ENCODE measurements at places on chromosomes 11 and 22.

DNA sequence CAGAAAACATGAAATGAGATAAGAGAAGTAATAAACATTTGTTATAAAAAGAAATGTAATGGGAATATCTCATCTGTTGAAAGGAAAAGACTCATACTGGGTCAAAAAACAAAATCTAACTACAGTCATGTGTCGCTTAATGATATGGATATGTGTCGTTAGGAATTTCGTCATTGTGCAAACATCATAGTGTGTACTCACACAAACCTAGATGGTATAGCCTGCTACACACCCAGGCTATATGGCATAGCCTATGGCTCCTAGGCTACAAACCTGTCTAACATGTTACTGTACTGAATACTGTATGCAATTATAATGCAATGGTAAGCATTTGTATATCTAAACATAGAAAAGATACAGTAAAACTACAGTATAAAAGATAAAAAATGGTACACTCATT is 89.8 kb upstream of the ZC3H12C start:
- DNase-seq, result no peak

- DNase-seq, result no peak
These were observed 108.3 kb downstream of the CTTN start for GRCh38 chr11:70506658-70506970.

DNA sequence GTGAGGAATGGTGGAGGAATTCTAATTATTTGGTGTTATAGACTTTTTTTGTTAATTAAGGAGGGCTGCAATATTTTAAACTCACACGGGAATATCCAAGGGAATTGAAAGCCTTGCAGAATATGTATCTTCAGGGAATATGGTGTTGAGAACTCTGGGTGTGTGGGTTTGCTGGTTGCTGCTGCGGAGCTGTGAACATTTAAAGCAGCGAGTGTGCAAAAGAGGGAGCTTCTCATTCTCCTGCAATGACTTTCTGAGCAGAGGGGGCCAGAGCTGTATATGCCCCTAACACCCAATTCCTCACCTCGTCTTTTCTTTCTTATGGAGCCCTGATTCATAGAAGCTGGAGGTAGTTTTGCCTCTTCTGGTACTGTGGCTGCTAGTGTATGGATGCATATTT is 217.7 kb downstream of the HIPK3 start:
- no peak for DNase-seq

DNA sequence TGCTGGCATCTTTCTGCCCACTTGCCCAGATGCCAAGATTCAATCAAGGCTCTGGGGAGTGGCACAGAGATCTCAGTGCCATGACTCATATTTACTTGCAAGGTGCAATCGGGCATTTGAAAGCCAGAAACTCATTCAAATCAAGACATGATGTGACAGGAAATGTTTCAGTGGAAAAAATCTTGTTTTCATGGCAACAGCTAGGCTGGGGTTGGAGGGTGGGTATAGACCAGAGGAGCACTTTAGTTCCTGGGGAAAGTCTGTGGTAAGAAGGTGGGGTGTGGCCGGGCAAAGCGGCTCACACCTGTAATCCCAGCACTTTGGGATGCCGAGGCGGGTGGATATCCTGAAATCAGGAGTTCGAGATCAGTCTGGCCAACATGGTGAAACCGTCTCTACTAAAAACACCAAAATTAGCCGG is 1.2 kb downstream of the MAJIN start:
- DNase-seq, result no peak

DNA sequence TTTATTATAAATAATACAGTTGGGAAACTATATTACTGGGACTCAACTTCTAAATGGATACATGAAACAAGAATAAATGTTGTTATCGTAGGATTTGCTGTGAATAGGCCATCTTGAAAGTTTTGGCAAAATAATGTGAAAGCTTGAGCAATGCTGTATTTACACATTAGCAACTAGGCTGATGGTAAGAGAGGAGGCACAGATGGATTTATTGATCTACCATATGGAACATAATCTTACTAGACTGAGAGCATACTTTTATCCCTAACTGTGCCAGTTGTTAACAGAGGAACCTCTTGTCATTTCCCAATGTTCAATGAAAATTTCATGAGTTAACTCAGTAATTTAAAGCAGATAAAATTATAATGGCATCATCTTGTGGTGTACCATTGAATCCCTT is 22.8 kb downstream of the APIP start:
- no peak for DNase-seq

DNA sequence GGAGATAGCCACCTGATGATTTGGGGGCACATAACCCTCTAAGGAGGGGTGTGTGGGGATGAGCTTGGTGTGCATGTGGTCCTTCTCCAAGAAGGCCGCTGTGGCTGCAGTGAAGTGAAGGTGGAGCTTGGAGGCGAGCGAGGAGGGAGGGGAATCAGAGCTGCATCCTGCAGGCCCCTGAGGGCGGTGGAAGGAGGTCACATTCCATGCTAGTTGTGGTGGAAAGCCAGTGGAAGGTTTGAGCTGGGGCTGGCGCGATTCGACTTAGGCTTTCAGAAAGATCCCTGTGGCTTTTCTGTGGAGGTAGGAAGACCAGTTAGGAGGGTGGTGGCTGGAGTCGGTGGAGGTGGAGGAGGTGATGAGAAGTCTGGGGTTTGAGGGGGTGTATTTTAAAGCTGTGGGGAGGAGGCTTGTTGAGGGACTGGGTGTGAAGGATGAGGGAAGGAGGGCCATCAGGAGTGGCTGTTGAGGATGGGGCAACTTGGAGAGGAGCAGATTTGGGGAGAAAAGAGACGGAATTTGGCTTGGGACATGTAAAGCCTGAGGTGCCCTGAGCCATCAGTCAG is 62.0 kb downstream of the TBC1D22A start:
- DNase-seq, result peak; percentile 24

GRCh38 chr22:21952586-21953571 is at the start of gene PPM1F:
TSS of gene PPM1F (minus strand) at chr22:21952848. CDS start at chr22:21946048, 6,800 bp downstream.
- peak; percentile 93 for DNase-seq

GRCh38 chr11:114027926-114028325 is 31.6 kb upstream of the ZBTB16 start:
- DNase-seq, result no peak

DNA sequence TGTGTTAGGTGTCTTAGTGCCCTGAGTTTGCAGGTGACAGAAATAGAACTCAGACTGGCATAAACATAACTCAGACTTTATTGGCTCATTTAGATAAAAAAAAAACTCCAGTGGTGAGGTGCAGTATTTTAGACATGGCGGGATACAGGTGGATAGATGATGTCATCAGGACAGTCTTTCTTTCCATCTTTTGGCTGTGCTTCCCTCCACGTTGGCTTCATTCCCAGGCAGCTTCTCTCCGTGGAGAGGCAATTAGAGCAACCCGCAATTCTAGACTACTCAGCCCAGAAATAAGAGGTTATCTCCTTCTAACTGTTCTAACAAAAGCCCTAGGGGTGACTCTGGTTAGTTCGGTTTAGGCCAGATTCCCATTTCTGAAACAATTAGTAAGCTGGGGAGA is 40.5 kb downstream of the NCAM1 start:
- DNase-seq, result no peak

DNA sequence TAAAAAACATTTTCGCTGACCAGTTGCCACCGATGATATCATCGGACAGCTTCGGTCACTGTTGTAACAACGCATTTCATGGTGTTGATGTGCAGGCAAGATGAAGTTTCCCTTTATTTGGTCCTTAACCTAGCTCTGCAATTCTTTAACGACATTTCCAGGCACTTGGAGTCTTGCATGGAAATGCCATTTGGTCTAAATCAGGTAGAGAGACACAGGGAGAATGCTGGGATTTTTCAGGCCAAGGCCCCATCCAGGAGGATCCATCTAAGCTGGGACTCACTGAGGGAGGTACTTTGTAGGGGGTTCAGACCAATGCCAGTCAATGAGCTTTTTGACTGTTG is 121.5 kb upstream of the RCN1 start:
- DNase-seq, result no peak

GRCh38 chr11:67400251-67400941 is 1.3 kb downstream of the PPP1CA start:
- no peak for DNase-seq

DNA sequence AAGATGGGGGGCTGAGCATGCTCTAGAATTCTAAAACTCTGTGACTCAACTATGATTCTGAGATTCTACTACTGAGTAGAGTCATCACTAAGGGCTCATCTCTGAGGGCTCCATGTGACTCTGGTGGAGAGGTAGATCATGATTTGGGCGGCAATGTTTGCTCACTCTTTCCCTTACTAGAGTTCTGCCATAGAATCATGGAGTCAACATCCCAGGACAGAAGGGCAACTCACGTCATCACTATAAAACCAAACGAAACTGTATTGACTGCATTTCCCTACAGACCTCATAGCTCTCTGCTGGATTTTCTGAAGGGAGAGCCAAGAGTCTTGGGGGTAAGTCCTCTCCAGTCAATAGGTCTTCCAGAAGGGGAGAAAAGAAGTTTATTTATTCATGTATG is at the start of gene MS4A14:
Gene MS4A14 (plus strand): TSS at position 78 of the 400 bp plus-strand sequence. CDS start 120 bp downstream, at position 198.
- DNase-seq, result no peak

GRCh38 chr11:10550503-10551289 is 9.7 kb upstream of the RNF141 start:
- no peak for DNase-seq

GRCh38 chr22:26883393-26883792 is 226.0 kb downstream of the MIAT start:
- DNase-seq, result peak; percentile 57

DNA sequence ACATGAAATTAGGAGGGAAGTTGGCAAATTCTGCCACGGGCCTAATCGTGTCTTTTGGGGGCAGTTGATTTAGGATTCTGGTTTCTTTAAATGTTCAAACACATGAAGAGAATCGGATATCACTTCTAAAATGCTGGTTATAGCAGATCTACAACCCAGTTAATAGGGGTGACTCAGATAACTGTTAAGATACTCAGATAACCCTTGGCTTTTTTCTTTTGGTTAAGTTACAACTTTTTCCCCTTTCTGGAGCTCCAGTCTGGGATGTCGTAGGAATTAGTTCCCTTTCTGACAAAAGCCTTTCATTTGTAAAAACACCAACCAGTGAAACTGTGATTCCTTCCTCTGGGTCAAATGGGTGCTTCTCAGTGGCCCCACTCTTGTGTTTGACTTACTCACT is 976 bp downstream of the DEPDC7 start:
- DNase-seq, result no peak

DNA sequence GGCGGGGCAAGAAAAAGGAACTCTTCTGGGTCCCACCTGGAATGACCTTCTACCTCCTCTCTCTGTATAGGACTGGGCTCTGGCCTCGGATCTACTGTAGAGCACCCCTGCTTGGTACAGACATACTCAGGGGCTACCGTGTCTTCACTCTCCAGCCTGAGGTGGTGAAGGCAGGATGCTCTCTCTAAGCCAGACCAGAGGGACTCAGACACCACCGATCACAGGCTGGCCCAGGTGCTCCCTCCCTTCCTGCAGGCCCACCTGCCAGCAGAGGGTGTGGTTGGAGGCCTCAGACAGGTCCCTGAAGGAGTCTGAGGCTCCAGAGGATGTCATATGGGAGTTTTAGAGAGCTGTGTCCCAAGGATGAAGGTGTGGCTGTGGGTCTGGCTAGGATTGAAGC is 4.1 kb downstream of the NHERF4 start:
- no peak for DNase-seq

GRCh38 chr11:100639140-100639539 is 47.9 kb upstream of the ARHGAP42 start:
- DNase-seq, result no peak

DNA sequence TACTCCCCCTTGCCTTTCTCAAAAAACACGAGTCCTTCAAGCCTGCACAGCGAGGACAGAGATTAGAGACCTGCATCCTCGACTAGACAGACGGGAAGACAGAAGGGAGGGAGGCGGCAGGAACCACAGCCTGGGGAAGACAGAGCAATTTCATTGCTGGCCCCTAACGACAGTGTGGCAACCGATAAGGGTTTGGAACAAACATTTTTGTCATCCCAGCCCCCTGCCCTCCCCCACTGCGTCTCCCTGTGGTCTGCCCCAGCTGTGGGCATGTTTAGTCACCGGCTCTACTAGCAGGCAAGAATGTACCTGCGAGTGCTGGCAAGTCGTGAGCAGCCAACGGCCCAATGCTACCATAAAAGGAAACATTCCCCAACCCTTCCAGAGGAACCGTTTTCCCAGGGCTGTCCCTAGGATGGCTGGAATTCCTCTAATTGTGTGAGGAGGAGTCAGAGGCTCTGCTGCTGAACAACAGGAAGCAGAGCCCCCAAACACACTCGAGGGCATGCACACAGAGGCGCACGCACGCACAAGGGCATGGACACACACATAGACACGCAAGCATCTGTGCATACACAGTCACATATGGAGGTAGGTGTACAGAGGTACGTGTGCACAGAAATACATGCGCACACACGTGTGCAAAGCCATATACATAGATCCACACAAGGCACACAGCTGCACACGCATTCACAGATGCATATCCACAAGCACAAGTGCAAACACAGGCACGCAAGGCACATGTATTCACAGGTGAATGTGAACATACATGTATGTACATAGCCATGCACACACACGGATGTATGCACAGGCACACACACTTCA is 58.3 kb downstream of the MYH9 start:
- no peak for DNase-seq

DNA sequence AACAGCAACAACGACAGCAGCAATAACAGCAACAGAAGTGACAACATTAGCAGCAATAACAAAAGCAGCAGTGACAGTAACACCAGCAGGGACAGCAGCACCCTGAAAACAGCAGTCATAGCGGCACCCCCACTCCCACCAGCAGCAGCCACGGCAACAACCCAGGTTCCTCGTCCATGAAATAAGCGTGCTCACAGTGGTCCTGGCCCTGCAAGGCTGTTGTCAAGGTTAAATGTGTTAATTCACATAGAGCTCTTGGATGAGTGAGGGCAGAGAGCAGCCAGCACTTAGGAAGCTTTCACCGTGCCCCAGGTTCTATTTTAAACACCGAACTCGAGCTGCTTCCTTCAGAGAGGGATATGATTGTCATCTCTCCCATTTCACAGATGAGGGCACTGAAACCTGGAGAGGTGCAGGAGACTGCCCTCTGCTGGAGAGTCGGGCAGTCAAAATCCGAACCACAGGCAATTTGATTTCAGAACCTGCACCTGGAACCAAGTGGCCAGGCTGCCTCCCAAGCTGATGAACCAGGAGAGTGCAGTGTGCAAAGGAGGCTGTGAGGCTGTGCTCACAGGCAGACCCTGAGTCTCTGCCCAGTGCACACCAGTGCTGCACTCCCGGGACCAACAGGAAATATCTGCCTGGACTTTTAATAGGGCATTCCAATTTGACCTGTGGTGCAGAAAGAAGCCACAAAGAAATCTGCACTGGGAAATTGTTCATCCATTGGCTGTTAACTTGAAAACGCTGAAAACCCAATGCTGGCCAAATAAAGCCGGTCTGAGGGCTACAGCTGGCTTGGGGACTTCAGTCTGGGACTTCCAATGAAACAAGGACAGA is 22.9 kb upstream of the FGF3 start:
- no peak for DNase-seq

GRCh38 chr22:17057959-17058814 is 26.6 kb upstream of the IL17RA start:
- DNase-seq, result peak; percentile 94

Data from esophagus muscularis mucosa (tissue), 4 donors.